ENCODE measurements at places on chromosomes 5 and 9.

DNA sequence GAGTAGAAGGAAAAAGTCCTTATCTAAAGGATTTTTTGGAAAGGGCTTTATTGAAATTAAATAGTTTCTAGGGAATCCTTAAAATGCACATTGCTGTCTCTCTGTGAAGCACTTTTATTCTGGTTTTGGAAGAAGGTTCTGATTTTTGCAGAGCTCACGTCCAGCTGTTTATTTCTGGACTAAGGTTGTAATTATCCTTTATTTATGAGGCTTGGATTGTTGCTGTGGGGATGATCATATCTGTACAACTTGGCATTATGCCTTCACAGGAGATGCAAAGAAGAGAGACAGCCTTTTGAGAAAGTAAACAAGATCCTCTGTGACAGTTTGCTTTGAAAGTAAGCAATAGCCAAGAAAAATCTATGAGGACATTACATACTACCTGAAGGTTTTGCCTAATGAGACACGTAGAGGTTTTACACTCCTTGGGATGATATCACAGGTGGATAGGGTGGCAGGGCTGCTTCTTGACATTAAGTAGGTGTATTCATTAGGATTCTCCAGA is 14.6 kb downstream of the SMARCA2 start:
- no peak for DNase-seq

- no peak for DNase-seq
Measured at GRCh38 chr9:84170521-84171141, 169.9 kb downstream of the SLC28A3 start.

GRCh38 chr9:12778389-12778788 is 3.6 kb downstream of the LURAP1L start:
- DNase-seq, result no peak

DNA sequence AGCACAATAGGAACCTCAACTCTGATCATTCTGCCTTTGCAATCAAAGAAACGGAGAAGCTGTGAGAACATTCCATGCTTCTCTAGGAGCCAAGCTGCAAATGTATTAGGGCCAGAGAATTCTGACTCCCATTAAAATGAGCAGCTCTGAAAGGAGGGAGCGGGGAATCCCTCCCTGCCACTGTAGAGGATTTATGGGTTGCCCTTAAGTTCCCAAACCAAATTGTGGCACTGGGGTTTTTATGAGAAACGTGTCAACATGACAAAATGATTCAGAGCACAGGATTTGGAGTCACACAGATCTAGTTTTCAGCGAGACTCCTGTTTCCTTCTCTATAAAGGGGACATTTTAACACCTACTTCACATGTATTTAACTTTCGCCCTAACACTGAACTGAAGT is 1.8 kb downstream of the IL6ST start:
- DNase-seq, result no peak

DNA sequence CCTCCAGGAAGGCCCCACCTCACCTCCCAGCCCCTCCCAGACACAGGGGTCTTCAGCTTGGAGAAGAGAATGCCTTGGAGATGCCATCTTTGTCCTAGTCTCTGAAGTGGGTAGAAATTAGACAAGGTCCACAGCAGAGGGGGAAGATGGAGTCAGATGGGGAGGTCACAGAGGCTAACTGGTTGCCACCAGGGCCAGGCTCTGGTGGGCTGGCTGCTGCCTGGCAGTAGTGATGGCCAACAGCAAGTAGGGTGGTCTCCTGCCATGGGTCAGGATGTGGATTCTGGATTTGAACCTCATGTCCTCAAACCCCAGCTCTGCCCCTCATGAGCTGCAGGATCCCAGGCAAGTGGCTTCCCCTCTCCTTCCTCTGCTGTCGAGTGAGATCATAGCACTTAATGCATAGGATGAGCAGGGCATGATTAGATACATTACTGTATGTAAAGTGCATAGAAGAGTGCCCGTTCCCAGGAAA is 38.7 kb upstream of the NEK6 start:
- DNase-seq, result no peak

DNA sequence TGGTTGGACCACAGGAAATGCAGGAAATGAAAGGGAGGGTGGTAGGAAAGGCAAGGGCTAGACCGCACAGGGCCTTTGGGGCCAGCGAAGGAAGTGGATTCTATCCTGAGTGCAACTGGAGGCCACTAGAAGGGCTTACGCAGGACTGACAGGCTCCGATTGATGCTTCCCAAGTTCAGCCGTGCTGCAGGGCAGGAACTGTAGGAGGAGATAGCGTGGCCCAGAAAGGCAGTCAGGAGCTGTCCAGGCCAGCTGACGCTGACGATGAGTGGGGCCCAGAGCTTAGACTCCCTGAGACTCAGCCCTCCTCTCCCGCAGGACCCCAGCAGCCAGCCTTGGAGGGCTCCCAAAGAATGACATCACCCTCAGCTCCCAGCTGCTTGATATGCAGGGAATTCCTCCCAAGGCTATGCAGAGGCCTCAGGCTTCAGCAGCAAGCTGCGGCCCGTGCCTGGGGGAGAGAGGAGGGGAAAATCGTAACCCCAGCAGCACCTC is 48.8 kb downstream of the KCNIP1 start:
- DNase-seq, result no peak

- DNase-seq, result peak; percentile 49
Measured at GRCh38 chr9:122402403-122402871, 31.6 kb downstream of the PTGS1 start.

DNA sequence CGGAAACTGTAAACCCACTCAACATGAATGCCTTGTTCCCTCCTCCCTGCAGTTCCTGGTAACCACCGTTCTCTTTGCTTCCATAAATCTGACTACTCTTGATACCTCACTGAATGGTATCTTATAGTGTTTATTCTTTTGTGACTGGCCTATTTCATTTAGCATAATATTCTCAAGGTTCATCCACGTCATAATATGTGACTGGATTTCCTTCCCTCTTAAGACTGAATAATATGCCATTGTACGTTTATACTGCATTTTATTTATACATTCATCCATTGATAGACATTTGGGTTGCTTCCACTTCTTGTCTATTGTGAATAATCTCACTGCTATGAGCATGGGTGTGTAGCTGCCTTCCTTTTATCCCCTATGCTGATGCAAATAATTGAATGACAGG is 253.3 kb upstream of the SMARCA2 start:
- DNase-seq, result no peak

- no peak for DNase-seq
Measured at GRCh38 chr5:95098012-95098411, 186.9 kb downstream of the MCTP1 start.

DNA sequence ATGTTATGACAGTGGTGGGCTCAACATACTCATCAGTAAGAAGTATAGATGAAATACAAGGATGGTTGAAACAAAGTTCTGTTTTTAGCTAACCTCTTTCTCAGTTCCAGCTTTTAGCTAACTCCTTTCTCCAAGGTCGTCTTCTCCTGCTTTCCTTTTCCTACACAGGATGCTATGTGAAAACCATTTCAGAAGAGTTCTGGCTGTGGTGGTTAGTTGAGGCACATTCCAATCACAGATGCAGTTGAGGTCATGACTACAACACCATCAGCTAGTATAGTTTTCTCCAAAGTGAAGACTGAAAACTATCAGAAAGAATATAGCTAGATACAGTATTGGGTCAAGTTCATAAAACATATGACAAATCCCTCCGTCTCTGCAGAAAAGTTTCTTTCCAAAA is 477.7 kb upstream of the C9orf72 start:
- no peak for DNase-seq

- no peak for DNase-seq
Measured at GRCh38 chr5:159273923-159274322, 10.8 kb downstream of the UBLCP1 start.

- peak; percentile 92 for DNase-seq
Measured at GRCh38 chr5:139968547-139969261, 74.4 kb downstream of the NRG2 start.

DNA sequence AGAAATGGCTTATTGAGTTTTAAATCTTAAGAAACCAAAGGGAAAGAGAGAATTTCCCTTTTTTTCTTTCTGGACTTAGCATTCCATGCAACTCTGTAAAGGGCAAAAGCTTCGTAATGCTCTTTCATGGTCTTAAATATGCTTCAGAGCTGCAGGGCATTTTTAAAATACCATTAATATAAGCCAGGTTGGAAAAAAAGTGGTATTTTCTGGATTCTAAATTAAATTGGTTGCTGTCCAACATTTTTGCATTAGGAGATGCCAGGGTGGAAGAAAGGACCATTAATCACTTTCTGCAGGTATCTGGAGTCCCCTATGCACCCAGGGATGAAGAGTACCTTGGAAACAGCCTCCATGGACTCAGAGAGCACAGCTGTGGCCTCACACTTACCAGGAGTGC is 215.1 kb upstream of the DAPK1 start:
- DNase-seq, result no peak
